T-helper 9 cell (primary cell): ENCODE measurements at places on chromosomes 16 and 17.

DNA sequence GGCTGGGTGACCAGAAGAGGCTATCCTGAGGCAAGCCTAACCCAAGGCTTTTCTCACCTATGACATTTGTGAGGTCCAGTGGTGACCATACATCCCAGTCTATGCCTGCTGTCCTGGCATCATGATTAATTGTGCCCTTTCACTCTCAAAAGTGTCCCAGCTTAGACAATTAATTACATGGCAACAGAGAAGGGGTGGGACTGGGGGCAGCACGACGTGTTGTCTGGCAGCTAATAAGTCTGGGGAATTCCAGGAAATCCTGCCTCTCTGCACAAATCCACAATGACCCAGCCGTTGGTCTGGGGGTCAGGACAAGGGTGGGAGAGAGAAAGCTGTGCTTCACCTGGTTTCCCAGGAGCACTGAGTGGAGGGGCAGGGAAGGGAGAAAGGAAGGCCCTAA lies 14.0 kb upstream of the MTMR4 start:
- no peak for DNase-seq

DNA sequence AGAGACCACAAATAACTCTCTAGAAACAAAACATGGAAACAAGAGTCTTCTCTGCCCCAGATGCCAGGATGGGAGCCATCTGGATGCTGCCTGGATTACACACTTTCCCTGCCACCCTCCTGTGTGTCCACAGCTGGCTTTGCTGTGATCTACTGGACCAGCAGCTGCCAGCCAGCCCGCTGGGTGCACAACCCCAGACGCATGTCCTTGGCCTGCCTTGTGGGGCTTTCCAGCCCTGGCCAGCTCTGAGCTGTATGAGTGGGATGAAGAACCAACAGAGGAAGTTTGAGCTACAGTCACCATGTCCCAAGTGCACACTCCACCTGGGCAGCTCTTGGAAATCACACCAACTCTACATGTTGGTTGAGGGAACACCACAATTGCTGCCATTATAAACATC lies 57.0 kb upstream of the TNRC6C start:
- DNase-seq, result no peak

- no peak for DNase-seq
These were observed 93.3 kb downstream of the ASIC2 start for GRCh38 chr17:33199571-33200510.

DNA sequence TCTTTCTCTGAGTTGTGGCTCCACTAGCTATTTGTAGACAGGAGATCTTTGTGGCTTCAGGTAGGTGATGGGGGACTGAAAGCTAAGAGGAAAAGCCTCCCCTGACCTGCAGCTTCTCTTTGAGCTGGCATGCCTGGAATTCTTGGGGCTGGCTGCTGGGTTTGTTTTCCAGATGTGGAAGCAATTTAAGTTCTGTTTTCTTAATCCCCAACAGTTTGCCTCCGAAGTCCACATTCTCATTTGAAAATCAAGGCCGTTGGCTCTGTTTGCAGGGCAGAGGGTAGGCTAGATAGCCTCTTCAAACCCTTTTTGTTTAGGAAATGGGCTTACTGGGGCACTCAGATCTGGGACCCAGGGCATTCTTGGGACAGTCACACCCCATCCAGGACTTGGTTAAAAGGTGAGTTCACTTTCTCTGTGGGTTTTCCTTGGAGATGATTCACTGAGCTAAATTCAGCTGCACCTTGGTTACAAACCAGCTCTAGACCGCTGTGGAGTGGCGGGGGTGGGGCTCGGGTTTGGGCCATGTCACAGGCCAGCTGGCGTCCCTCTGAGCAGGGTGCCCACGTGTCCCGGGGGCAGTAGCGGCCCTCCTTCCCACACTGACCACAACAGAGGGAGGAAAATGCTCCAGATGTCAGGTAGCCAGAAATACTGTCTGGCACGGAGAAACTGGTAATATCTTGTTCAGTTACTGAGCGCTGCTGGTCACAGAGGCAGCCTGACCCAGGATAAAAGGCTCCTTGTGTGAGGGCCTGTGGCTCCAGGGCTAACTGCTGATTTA lies 108.5 kb downstream of the RAB11FIP4 start:
- no peak for DNase-seq

DNA sequence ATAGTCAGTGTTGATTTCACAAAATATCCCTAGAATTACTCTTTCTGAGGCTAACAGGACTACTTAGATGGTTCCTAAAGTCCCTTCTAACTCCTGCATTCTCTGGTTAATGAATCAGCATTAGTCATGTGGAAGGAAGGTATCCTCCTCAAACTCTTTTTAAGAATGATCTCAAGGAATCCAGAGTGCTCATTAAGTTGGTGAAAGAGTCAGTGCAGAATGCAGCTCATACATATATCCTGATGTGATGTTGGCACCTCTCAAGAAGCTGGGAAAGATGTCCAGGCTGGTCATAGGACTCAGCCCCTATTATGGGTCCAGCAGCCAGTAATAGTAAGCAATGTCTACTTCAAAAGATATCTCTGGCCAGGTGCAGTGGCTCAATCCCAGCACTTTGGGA lies 65.5 kb downstream of the PIGL start:
- no peak for DNase-seq
